GM23248 (cell line): ENCODE measurements at places on chromosomes 13 and 19. TPM values are rescaled to one million over a fixed set of nuclear protein-coding genes. Genes with fewer than 3 reads are reported as not detected.

Gene CEACAM3
- not detected in 2 replicates for total RNA-seq

DNA sequence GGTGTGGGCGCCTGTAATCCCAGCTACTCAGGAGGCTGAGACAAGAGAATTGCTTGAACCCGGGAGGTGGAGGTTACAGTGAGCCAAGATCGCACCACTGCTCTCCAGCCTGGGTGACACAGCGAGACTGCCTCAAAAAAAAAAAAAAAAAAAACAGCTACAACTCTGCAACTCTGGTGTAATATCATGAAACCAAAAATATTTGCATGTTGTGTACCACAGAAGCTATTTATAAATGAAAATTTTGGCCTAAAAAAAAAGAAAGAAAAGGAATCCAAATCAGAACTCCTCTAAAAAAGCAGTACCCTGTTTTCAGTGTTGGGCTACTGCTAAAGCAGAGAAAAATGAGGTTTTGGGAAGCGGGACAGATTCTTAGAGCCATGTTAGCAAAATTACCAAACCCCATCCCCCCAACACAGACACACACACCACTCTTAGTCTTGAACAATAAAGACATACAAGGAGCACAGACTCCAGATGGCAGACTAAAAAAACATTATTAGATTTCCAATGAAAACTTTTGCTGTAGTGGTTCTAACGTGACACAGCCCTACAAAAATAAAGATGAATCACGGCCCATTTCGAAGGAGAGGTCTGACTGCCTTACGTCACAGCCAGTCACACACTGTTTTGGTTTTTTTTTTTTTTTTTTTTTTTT lies 51.5 kb downstream of the INSR start:
- H3K36me3 ChIP-seq = no peaks in the 10 kb centered on the region
- peak overlapping the region; percentile 67 for H3K4me3 ChIP-seq
- peak overlapping the region; percentile 95 for H3K27ac ChIP-seq
- peaks cover 20% of the 10 kb centered on the region for H3K4me1 ChIP-seq

DNA sequence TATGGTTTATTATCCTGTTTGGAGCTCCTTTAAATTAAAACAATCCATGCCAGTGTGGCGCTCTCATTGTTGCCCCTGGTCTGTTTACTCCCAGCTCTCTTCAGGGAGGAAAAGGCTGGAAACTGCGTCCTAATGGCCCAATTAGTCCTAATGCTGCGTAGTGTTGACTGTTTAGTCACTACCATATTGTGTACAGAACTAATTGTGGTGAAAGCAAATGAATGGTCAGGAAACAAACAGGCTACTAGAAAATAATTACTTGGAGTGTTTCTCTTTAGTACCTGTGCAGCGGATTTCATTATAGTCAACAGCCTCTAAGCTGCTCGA lies 54.5 kb upstream of the MTIF3 start:
- peaks cover 36% of the 10 kb centered on the region; the same call in 1 of the 2 replicates for H3K27me3 ChIP-seq
- H3K27ac ChIP-seq = no peak overlapping the region
- H3K36me3 ChIP-seq = no peaks in the 10 kb centered on the region
- H3K4me3 ChIP-seq = no peak overlapping the region
- no peaks in the 10 kb centered on the region for H3K4me1 ChIP-seq

Gene KLK15
- total RNA-seq = not detected in 2 replicates

GRCh38 chr13:23159760-23160637 lies 20.8 kb upstream of the SGCG start:
- H3K27me3 ChIP-seq = peaks cover 6% of the 10 kb centered on the region; the same call in 1 of the 2 replicates
- H3K4me1 ChIP-seq = peaks cover 6% of the 10 kb centered on the region; the same call in 1 of the 2 replicates
- H3K27ac ChIP-seq = peak overlapping the region; percentile 59; the same call in 1 of the 2 replicates
- H3K36me3 ChIP-seq = no peaks in the 10 kb centered on the region
- H3K4me3 ChIP-seq = peak overlapping the region; percentile 79
- peak; percentile 54 for DNase-seq

GRCh38 chr19:58468216-58468839 lies 1.4 kb downstream of the ZNF324 start:
- peak overlapping the region; percentile 81 for H3K4me3 ChIP-seq
- no peaks in the 10 kb centered on the region; the same call in 1 of the 2 replicates for H3K36me3 ChIP-seq
- peaks cover 5% of the 10 kb centered on the region; the same call in 1 of the 2 replicates for H3K4me1 ChIP-seq
- DNase-seq = peak; percentile 27

- peaks cover 42% of the 10 kb centered on the region for H3K4me1 ChIP-seq
- no peak overlapping the region for H3K4me3 ChIP-seq
- H3K27ac ChIP-seq = no peak overlapping the region
These were observed 1.5 kb downstream of the DOCK9 start for GRCh38 chr13:98976338-98976737.
